ENCODE measurements at places on chromosomes 5 and 9. TPM values are rescaled to one million over a fixed set of nuclear protein-coding genes. Genes with fewer than 3 reads are reported as not detected.

DNA sequence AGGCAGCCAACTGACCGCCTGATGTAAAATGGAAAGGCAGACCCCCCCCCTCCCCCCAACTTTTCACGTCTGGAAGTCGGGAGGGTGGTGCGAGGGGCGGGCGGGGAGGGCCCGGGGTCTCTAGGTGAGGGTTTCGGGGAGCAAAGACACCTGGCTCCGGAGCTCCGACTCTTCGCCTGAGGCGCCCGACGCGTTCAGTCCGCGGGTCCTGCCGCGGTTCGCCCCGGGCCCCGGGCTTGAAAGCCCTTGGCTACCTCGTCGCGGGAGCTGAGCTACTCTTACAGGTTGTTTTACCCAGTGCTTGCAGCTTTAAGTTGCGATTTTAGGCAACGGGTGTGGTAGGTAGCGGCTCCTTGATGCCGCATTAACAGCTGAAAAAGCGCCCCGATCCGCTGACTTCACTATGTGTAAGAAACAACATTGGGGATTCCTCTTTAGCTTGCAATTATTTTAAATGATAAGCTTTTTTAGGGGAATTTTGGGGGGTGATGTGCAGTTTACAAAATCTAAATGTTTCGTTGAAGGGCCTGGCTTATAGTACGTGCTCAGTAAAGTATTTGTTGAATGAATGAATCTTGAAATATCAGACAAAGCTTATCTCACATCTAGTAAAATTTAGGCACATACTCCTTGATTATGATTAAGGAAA lies 722 bp downstream of the CDC42SE2 start:
- DNase-seq, result peak; percentile 46

Gene SPTAN1
- 195 TPM for total RNA-seq

Gene SMIM33
- total RNA-seq, result 0.28 TPM

GRCh38 chr9:72315510-72316311 lies 49.3 kb downstream of the ZFAND5 start:
- DNase-seq, result no peak

- no peak for DNase-seq
Observed at GRCh38 chr9:8251566-8251965, 452.0 kb upstream of the DMAC1 start.

DNA sequence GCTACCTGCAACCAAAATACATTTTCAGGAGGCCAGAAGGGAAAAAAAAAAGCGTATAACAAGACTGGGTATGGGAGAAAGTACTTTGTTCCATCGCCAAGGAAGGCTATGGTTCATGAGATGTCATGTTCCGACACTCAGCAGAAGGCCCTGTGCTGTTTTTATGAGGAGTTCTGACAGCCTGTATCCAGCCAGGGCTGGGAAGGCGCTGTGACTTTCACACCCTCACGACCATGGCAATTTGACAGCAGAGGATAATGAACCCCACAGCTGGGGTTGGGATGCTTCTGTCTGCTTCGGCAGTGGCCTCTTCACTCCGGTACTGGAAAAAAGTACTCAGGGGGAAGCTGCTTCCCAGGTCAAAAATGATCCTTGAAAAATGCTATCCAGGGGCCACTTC lies 154.4 kb downstream of the PRELID2 start:
- no peak for DNase-seq

Gene ADGRD2
- not detected for total RNA-seq

Gene CCNO
- not detected for total RNA-seq

Gene TMEM232
- total RNA-seq, result 0.38 TPM

Gene CNTNAP3
- total RNA-seq, result not detected

GRCh38 chr5:150052956-150053712 lies 33.2 kb downstream of the CSF1R start:
- DNase-seq, result no peak

Gene THBS4
- total RNA-seq, result 0.98 TPM

DNA sequence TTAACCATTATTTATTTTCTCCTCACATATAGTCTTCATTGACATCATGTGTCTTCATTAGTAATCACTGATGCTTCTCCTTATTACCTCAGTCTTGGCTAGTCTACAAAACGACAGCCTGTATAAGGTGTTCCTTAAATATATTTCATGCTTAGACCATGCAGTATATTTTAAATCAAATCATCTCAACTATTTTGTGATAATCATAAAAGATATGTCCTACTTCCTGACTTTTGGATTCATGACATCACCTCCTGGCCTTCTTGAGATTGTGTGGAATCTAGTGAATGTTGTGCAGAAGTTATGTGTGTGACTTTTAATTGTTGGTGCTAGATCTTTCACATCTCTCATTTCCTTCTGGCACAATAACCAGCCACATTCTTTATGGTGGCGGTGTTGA lies 1339.3 kb upstream of the C9orf72 start:
- DNase-seq, result no peak

- DNase-seq, result no peak
Observed at GRCh38 chr9:20692554-20692953, 8.5 kb downstream of the FOCAD start.

Data from CD8-positive, alpha-beta memory T cell (primary cell).